Thymus (tissue), 14 donors: ENCODE measurements at places on chromosomes 3 and 15. TPM values are rescaled to one million over a fixed set of nuclear protein-coding genes. Genes with fewer than 3 reads are reported as not detected.

DNA sequence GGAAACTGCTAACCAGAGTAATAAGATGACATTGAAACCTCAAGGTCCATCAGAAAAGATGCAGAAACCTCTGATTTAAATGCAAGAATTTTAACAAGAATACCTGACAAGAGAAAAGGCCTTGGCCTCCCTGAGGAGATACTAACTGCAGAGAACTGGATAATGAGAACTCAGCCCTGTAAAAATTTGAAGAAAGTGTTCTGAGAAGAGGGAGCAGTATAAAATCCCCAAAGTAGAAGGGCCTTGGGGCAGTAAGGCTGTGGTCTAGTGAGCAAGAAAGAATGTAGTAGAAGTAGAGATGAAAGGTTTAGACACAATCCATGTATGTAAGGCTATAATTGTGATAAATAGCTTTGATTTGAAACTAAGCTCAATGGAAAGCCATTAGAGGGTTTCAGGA lies 394.1 kb downstream of the ZBBX start:
- H3K27me3 ChIP-seq, result no peaks in the 10 kb centered on the region
- no peak overlapping the region for H3K4me3 ChIP-seq
- H3K27ac ChIP-seq, result no peak overlapping the region
- H3K4me1 ChIP-seq, result no peaks in the 10 kb centered on the region
- DNase-seq, result no peak
- H3K36me3 ChIP-seq, result no peaks in the 10 kb centered on the region

- DNase-seq, result no peak
- H3K36me3 ChIP-seq, result peaks cover 90% of the 10 kb centered on the region
- H3K4me1 ChIP-seq, result no peaks in the 10 kb centered on the region
- peak overlapping the region; percentile 21 for H3K27ac ChIP-seq
- no peaks in the 10 kb centered on the region for H3K27me3 ChIP-seq
Measured at GRCh38 chr3:45826321-45826720, 15.6 kb downstream of the LZTFL1 start.

- no peaks in the 10 kb centered on the region for H3K27me3 ChIP-seq
- H3K4me3 ChIP-seq, result no peak overlapping the region
- no peaks in the 10 kb centered on the region for H3K36me3 ChIP-seq
- H3K4me1 ChIP-seq, result no peaks in the 10 kb centered on the region
Measured at GRCh38 chr3:179168918-179169317, 20.8 kb downstream of the PIK3CA start.

DNA sequence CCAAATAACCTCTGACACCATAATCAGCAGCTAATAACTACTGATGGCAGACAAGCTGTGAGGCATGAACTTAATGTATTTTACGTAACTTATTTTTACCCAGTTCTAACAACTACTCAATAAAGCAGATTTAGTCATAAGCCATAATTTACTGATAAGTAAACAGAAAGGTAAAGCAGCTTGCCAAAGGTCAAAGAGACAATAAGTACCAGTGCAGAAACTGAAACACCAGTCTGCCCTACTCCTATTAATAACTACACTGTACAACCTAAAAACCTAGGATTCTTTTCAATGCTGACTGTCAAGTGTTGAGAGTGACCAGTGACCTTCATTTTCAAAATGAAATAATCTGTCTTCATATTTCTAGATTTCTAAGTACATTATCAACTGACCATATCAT lies 152.2 kb downstream of the NR2E3 start:
- DNase-seq, result no peak
- H3K4me1 ChIP-seq, result no peaks in the 10 kb centered on the region
- H3K27ac ChIP-seq, result no peak overlapping the region
- H3K36me3 ChIP-seq, result no peaks in the 10 kb centered on the region
- H3K27me3 ChIP-seq, result no peaks in the 10 kb centered on the region

DNA sequence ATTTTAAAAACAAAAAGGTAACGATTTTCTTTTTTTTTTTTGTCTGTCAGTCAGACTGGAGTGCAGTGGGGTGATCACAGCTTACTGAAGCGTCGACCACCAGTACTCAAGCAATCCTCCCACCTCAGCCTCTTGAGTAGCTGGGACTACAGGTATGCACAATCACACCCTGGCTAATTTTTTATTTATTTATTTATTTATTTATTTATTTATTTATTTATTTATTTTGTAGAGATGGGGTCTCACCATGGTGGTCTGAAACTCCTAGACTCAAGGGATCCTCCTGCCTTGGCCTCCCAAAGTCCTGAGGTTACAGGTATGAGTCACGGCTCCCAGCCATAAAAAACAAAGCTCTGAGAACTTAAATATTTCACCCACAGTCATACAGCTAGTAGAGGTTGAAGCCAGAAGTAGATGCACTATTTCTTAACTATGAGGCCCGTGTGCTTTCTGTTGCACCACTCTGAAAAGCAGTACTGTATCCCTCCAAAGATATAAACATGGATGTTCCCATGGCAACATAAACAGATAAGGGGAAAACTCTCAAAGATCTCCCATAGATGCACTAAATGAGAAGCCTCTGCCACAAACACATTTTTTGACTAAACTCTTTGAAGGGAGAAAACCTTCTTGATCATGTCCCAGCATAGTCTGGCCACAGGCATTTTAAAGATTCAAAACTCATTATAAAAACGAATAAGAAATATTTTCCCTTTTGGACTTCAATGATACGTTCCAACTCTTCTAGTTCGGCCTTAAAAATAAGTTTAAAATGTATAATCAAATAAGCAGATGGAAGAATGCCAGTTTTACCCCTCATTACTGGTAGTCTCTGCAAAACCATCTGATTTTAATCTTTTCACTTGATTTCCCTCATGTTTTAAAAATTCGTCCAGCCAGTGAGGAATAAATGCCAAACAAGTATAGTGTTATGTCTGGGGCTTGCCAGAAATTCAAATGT lies 162.3 kb upstream of the ARHGEF26 start:
- H3K4me1 ChIP-seq, result no peaks in the 10 kb centered on the region
- no peak overlapping the region for H3K4me3 ChIP-seq
- DNase-seq, result no peak

- H3K36me3 ChIP-seq, result no peaks in the 10 kb centered on the region
- H3K27ac ChIP-seq, result no peak overlapping the region
- H3K4me1 ChIP-seq, result peaks cover 34% of the 10 kb centered on the region
- no peaks in the 10 kb centered on the region for H3K27me3 ChIP-seq
Measured at GRCh38 chr3:112074006-112074405, 12.2 kb upstream of the C3orf52 start.

GRCh38 chr3:117488983-117489382 lies 779.4 kb downstream of the TUSC7 start:
- no peak overlapping the region for H3K27ac ChIP-seq
- no peaks in the 10 kb centered on the region for H3K27me3 ChIP-seq
- H3K36me3 ChIP-seq, result no peaks in the 10 kb centered on the region

DNA sequence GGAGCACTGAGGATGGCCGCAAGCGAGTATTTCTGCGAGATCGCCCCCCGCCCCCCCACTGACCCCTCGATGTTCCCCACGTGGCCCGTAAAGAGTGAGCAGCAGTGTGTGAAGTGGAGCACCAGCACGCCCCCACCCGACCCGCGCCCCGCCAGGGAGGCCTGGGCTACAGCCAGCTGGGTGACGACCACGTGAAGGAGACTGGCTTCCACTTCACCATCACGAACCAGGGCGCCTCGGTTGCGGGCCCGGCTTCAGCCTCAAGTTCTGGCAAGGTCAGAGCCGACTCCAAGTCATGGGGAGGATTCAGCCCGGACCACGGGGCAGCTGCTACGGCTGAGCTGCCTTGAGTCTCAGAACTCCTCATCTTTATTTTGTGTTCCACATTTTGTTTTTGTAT lies 2.4 kb upstream of the RNU5B-1 start:
- H3K4me3 ChIP-seq, result no peak overlapping the region
- DNase-seq, result no peak
- H3K27ac ChIP-seq, result no peak overlapping the region
- peaks cover 34% of the 10 kb centered on the region for H3K4me1 ChIP-seq
- H3K27me3 ChIP-seq, result no peaks in the 10 kb centered on the region
- no peaks in the 10 kb centered on the region for H3K36me3 ChIP-seq

DNA sequence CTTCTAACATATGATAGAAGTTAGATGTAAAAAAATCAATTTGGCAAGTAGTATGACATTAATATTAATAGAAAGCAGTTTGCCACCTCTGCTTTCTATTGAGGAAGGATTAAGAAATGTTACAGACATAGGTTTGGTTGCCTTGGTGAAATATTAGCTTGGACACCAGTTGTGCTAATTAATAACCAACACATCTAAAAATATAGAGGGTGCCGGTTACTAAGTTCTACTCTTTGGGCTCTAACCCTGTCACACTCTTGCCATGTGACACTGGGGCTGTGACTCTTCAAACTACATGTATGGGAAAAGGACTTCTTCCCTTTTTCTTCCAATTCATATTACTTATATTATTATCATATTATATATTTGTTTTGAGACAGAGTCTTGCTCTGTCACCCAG lies 64.4 kb downstream of the TRIM71 start:
- H3K36me3 ChIP-seq, result no peaks in the 10 kb centered on the region
- no peak for DNase-seq
- H3K4me1 ChIP-seq, result peaks cover 3% of the 10 kb centered on the region
- H3K4me3 ChIP-seq, result no peak overlapping the region
- H3K27ac ChIP-seq, result no peak overlapping the region

- peaks cover 19% of the 10 kb centered on the region for H3K36me3 ChIP-seq
- peak overlapping the region; percentile 61 for H3K27ac ChIP-seq
- peaks cover 17% of the 10 kb centered on the region for H3K4me1 ChIP-seq
- no peak overlapping the region for H3K4me3 ChIP-seq
- DNase-seq, result no peak
Measured at GRCh38 chr3:108133048-108133369, 42.2 kb upstream of the CD47 start.

DNA sequence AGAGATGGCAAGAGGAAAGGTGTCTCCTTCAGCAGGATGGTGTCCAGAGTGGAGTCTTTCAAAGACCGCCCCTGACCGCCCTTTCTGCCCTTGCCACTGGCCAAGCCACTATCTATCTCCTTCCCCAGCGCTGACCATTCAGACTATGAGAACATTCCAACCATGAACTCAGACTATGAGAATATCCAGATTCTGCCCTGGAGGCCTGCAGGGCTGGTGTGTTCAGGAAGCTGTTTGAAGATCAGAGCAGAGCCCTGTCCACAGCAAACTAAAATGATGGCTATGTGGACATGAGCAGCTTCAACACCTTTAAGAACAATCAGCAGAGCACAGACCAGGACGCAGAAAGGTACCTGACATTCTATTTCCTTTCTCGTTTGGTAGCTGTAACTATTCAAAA lies 57.3 kb upstream of the WNT7A start:
- no peaks in the 10 kb centered on the region for H3K36me3 ChIP-seq
- DNase-seq, result no peak
- peaks cover 3% of the 10 kb centered on the region for H3K4me1 ChIP-seq
- H3K27ac ChIP-seq, result no peak overlapping the region

TPRG1 gene
- 1.8 TPM for total RNA-seq

GAP43 gene
- total RNA-seq, result 0.42 TPM

- no peak overlapping the region for H3K27ac ChIP-seq
- H3K4me1 ChIP-seq, result no peaks in the 10 kb centered on the region
- H3K36me3 ChIP-seq, result no peaks in the 10 kb centered on the region
- no peak for DNase-seq
Measured at GRCh38 chr3:121951291-121951919, 57.2 kb downstream of the SLC15A2 start.

KIF7 gene
- total RNA-seq, result 2.7 TPM
